T follicular helper cell (primary cell): ENCODE measurements at places on chromosomes 2 and 18.

DNA sequence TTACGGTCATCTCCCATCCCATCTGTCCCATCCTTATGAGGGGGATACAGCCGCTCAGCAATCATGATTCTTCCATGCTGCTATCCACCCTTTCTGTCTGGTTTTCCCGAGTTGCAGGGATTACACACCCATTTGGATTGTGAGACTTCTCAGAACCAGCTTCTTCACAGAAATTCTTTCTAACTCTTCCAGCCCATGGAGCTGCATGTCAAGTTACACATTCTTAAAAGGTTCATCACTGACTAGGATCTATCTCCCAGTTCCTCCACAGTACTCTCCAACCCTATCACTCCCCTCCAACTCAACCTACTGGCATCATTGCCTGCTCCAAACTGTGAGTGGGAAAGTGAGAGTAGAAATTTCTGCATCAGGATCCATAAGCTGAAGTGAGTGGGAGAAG, 558.2 kb upstream of the TNP1 start:
- no peak for DNase-seq

- no peak for DNase-seq
Observed at GRCh38 chr2:13682540-13683272, 949.8 kb upstream of the LRATD1 start.

GRCh38 chr2:168773719-168774521, 28.5 kb upstream of the NOSTRIN start:
- no peak for DNase-seq

DNA sequence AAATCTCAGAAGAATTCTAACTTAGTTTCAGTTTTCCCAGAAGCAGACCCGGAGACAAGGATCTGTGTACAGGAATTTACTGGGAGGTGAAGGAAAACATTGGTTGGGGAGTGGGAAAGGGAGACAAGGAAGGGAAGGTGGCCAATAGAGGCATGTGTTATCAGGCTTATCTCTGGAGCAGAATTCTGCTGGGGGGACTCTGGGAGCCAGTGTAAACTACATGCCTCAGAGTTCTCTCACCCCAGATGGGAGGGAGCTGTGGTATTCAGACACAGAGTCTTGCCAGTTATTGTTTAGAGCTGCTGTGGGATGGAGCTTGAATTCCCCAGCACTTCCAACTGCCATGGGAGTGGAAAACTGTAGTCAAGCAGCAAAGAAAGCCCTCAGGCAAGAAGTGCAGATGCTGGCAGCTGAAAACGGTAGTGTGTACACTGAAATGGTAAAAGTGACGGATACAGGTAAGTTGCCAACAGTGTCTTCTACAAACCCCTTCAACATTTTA, 19.0 kb downstream of the DNPEP start:
- DNase-seq, result no peak

DNA sequence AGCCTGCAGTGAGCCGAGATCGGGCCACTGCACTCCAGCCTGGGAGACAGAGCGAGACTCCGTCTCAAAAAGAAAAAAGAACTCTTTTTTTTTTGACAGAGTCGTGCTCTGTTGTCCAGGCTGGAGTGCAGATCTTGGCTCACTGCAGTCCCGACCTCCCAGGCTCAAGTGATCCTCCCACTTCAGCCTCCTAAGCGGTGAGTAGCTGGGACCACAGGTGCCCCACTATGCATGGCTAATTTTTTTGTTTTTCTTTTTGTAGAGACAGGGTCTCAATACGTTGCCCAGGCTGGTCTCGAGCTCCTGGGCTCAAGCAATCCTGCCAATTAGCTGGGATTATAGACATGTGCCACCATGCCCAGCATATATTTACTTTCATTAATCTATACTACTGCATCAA, 12.5 kb upstream of the INO80D start:
- no peak for DNase-seq

DNA sequence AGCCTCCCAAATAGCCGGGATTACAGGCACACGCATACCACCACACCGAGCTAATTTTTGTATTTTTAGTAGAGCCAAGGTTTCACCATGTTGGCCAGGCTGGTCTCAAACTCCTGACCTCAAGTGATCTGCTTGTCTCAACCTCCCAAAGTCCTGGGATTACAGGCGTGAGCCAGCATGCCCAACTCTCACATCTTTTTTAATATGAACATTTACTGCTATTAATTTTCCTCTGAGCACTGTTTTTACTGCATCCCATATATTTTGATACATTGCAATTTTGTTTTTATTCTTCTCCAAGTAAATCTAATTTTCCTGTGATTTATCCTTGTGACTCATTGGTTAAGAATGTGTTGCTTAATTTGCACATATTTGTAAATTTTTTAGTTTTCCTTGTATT, 9.5 kb upstream of the TANK start:
- no peak for DNase-seq

DNA sequence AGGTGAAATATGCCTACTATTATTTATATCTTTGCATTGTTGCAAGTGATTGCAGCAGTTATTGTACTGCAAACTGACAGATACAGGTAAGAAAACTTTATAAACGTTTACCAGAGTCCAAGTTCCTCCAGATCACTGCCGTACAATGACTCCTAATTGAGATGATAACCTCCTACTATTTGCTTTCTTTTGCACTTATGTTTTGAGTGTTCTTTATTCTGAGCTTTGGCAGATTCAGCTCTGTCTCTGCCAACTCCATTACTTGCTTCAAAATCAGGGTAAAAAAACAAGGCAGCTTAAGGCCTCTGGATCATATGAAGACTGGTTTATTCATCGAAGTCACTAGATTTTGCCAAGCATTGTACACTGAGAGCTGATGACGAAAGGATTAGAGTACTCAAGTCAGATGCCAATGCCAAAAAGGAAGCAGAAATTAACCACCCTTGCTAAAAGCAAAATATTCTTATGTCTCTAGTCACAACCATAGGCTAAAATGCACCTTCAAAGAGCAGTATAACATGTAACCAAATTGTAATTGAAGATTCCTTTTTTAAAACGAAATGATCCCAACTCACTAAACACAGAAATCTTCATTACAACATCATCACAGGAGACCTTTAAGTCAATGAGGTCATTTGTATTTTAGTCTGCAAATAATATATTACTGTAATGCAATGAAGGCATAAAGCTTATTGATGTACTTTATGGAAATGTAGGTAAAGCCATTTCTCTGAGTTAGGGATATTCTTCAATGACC, 10.5 kb upstream of the IKZF2 start:
- DNase-seq, result no peak

GRCh38 chr2:1553671-1554295, 140.5 kb downstream of the TPO start:
- no peak for DNase-seq

DNA sequence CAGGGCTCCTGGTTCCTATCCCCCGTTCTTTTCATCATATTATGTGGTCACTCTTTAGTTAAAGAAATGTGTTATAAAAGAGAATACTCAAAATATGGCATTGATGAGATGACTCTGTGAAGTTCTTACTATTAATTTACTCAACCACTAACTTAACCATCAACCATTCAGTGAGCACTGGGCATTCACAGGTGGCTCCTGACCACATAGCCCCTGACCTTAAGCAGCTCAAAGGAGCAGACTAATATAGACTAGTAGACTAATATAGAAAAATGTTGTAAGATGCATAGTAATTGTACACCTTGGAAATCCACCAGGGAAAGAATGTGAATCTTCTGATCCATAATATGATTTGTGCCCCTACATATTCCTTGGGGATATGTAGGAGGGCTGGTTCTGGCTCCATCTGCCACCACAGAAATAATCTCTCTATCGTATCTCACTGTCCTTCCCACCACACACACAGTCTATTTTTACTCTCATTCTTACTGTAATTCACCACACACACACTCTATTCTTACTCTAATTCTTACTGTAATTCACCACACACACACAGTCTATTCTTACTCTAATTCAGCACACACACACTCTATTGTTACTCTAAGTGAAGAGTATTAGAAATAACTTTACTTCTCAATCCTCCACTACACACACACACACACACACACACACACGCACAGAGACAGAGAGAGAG, 188.9 kb upstream of the ITGA4 start:
- DNase-seq, result no peak

DNA sequence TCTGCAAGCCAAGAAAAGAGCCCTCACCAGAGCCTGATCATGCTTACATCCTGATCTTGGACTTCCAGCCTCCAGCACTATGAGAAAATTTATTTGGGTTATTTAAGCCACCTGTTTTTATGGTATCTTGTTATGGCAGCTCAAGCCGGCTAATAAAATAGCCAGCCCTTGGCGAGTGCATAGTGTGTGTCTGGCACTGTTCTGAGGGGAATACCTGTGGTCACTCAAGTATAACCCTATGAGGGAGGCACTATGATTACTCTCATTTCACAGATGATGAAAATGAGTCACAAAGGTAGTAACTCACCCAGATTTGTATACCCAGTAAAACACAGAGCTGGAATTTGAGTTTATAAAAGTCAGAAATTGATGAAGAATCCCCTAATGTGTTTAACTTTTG, 556.9 kb upstream of the SETBP1 start:
- DNase-seq, result no peak
